ENCODE measurements at places on chromosomes 1 and 21. TPM values are rescaled to one million over a fixed set of nuclear protein-coding genes. Genes with fewer than 3 reads are reported as not detected.

GRCh38 chr1:193525917-193526710 is 339.7 kb upstream of the B3GALT2 start:
- no peak for DNase-seq

DNA sequence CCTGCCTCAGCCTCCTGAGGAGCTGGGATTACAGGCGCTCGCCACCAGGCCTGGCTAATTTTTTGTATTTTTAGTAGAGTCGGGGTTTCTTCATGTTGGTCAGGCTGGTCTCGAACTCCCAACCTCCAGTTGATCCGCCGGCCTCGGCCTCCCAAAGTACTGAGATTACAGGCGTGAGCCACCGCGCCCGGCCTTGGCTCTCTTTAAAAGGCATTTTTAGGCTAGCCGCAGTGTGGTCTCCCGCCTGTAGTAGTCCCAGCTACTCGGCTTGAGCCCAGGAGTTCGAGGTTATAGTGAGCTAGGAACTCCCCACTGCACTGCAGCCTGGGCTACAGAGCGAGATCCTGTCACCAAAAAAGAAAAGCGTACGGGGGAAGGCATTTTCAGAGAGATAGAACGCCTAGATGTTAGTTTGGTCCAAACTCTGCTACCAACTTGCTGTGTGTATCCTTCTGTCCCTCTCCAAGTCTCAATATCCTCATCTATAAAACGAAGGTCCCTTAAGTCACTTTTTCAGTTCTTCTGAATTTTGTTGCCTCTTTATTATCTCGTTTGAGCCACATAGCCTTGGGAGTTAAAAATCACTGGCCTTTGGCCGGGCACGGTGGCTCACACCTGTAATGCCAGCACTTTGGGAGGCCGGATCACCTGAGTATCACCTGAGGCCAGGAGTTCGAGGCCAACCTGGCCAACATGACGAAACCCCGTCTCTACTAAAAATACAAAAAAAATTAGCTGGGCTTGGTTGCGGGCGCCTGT is 734 bp downstream of the MED18 start:
- peak; percentile 18 for DNase-seq

- DNase-seq = no peak
These were observed 2.5 kb downstream of the OLFML2B start for GRCh38 chr1:162021124-162021523.

DNA sequence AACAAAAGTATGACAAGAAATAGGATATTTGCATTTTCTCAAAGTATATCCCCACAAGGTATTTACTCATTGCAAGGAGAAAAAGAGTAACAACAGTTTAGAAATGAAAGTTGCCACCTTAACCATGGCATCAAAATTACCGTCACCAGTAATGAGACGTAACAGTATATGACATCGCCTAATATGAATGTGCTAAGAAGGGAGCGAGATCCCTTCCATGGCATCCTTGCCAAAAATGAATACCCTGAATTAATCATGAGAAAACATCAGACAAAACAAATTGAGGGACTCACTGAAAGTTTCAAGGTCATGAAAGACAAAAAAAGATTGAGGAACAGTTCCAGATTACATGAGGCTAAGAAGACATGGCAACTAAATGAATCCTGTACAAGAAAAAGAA is 78.9 kb upstream of the MROH9 start:
- no peak for DNase-seq

DNA sequence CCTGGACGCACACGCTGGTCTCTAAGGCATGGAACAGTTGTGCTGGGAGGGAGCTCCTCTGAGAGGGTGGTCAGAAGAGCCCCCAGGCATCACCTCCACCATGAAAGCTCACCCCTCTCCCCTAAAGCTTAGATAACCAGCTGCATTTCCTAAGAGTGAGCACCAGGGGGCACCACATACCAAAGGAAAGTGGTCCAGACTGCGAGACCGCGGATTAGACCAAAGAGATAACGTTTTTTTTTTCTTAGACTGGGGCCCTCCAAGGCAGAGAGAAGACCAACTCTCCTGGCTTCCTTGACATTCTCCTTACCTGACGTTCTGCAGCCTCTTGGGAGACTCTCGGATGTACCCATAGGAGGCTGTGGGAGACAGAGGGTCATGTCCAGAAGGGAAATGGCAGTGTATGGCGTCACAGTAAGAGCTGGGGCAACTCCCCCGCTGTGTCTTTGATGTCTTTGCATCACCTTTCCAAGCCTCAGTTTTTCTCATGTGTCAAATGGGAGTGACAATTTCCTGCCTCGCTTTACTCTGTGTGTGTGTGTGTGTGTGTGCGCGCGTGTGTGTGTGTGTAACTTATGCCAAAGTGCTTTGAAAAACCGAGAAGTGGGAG is 12.3 kb upstream of the IFNLR1 start:
- peak; percentile 54 for DNase-seq

DNA sequence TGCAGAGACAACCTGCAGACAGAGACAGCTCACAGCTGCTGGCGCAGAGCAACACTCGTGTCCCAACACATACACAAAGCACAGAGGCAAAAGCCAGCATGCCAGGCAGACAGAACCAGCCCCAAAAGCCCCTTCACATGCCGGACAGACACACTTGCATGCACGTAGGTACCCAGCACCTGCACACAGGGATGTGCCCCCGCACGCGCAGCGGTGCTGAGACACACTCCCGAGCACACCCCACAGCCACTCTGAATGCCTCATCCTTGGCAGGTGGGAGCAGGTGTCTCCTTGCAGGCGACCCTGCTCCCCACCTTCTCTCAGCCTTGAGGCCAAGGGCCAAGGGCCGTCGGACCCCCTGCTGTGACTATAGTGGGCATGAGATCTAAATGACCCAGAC is 41.2 kb upstream of the ZC3H12A start:
- DNase-seq = no peak

DNA sequence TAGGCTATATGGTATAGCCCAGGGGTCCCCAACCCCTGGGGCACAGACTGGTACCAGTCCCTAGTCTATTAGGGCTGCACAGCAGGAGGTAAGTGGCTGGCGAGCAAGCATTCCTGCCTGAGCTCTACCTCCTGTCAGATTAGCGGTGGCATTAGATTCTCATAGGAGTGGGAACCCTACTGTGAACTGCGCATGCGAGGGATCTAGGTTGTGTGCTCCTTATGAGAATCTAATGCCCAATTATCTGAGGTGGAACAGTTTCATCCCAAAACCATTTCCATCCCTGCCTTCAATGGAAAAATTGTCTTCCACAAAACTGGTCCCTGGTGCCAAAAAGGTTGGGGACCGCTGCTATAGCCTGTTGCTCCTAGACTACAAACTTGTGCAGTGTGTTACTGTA is 22.8 kb upstream of the ZBTB8A start:
- DNase-seq = no peak

Gene CTPS1
- total RNA-seq = 71.4 TPM

- no peak for DNase-seq
These were observed 329.1 kb upstream of the NFIA start for GRCh38 chr1:60753036-60753900.

Gene RNASEL
- 3.5 TPM for total RNA-seq

DNA sequence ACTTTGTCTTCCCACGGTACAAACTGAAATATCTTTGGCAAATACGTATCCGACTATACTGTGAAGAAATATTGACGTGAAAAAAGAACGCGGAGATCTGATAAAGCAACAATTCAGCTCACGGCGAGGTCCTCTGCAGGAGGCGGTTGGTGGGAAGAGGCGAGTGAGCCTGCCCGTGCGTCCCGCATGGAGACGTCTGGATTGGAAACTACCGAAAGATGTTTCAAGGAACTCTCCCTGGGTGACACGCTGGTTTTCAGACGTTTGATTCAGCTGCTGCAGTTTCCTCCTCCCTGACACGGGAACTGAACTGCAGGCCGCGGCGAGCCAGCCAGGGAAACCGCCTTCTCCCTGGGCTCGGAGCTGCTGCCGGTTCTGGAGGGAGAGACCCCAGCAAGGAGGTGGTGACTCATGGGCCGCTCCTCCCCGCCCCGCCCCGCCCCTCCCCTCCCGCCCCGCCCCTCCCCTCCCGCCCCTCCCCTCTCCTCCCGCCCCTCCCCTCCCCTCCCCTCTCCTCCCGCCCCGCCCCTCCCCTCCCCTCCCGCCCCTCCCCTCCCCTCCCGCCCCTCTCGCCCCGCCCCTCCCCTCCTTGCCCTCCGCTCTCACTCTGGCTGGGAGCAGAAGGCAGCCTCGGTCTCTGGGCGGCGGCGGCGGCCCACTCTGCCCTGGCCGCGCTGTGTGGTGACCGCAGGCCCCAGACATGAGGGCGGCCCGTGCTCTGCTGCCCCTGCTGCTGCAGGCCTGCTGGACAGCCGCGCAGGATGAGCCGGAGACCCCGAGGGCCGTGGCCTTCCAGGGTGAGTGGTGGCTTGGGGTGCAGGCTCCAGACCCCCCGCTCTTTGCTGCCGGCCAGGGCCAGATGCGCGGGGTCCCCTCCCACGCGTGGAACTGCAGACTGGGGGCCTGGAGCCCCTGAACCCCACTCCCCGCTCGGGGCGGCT is at the start of gene COL6A1:
Gene COL6A1 (plus strand): TSS at position 620 of the 941 bp plus-strand sequence. CDS start 81 bp downstream, at position 701.
- peak; percentile 86 for DNase-seq

Gene MIXL1
- not detected for total RNA-seq

Gene CELA3B
- not detected for total RNA-seq

Gene TMEM59
- total RNA-seq = 262 TPM

Gene LCA5L
- 0.20 TPM for total RNA-seq

DNA sequence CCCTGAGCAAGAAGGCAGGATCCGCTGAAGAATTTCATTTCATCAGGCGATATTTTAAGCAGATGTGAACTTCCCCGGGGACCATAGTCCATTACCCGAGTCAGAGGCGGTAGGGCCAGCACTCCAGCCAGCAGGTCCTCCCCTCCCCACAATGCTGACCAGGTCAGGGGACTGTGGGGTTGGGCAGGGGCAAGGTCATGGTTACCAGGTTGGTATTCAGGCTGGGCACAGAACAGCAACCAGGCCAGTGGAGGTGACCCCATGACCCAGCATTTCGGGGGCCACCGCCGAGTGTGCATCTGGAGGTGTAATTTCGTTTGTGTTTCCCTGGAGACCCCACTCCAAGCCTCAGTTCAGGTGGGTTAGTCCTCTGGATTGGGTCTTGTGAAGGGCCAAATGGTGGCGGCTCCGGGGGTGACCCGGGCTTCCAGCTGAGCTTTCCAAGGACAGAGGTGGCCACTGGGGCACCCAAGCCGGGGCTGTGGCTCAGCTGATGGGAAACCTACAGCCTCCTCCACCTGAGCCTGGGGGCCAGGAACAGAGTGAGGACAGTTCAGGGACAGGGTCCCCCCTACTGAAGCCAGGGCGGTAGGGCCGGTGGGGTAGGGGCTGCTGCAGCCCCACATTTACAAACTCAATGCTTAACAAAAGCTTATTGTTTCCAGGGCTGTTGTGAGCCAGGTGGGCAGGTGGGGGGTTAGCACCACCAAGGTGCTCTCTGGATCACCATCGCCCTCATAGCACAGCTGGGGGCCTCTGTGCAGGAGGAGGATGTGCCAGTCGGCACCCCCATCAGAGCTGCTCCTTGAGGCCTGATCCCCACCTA is 2.8 kb downstream of the PRDM16 start:
- no peak for DNase-seq

- DNase-seq = peak; percentile 42
These were observed 1.8 kb downstream of the ATP2B4 start for GRCh38 chr1:203628201-203629015.

DNA sequence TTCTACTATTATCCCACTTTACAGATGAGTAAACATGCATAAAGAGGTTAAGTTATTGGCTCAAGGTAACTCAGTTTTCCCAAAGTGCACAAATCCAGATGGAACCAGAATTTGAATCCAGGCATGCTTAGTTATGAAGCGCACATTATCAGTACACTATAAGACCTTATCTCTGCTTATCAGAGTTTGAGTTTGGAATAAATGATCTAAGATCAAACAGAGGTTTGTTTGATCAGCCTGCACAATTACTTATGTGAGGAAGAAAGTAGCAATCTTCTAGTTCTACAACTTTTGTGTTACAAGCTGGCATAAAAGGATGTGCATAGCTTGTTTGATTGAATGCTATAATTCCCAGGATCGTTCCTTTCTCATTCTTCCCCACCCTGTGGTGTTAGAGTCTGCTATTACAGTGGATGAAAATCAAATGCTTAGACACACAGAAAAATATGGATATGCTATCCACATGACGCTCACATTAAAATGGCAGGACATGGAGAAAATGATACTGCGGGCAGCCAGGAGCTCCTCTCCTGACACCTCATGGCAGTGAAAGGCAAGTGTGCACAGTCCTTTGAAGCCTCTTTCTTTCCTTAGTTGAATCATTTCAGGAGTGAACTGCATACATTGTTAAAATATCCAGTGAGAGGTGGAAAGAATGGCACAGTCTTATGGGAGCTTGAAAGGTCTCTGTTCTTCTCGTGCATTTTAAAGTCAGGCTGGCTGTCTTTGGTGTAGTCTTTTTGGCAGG is 23.9 kb upstream of the PBX1 start:
- DNase-seq = no peak

Gene SLAMF1
- total RNA-seq = 0.03 TPM

DNA sequence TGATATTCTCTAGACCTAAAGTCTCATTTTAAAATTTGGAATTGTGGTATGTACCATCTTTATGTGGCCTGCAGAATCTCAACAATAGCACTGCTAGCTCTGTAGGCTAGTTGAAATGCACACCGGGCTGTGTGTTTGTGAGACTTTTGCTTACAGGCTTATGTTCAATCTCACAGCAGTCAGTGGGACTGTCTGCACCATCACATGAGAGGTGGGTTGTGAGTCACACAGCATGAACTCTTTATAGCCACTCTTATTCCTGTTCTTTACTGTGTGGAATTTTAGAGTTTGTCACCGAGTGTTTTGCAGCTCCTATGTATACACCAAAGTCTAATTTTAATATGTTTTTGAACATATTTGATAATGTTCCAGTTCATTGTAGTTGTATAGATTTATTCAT is 74.6 kb downstream of the RASAL2 start:
- DNase-seq = peak; percentile 67

GRCh38 chr1:109640285-109640865 is 15.5 kb upstream of the GSTM4 start:
- DNase-seq = peak; percentile 47

Data from HT1080 (cell line).